ENCODE measurements at places on chromosomes 11 and 22.

GRCh38 chr11:19447150-19447566, 206.4 kb upstream of the E2F8 start:
- no peak for DNase-seq

DNA sequence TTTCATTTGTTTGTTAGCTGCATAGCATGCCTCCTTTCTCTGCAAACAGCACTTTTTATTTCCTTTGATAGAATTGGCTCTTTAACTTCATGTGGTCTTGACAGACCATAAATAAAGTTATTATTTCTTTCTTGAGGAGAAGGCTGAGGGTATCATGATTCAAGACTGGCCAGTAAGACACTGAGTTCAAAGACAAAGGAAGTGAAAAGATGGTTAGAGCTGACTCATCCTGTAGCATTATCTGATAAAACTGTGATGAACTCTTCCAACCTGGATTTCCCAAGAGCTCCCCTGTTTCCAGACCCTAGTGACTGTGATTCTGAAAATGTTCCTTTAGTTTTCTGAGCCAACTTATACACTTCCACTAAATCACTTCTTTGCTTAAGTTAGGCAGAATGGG, 179.3 kb upstream of the FAT3 start:
- DNase-seq: no peak

- no peak for DNase-seq
Observed at GRCh38 chr22:24370401-24370800, 57.0 kb upstream of the ADORA2A start.

- DNase-seq: no peak
Observed at GRCh38 chr11:132551016-132551415, 981.3 kb downstream of the OPCML start.

DNA sequence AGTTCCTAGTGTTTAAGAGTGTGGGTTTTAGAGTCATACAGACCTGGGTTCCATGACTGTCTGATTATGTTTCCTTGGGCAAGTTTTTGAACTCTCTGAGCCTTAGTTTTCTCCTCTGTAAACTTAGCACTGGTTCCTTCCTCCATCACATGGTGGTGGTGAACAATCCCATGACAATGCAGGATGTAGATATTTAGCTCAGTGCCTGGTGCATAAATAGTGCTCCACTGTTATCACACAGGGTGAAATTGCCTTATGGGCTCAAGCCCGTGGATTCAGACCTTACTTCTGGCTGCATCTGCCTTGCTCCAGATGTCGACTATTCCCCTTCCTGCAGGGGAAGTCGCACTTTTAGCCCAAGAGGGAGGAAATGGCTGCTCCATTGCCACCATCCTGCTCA, 62.7 kb downstream of the LDLRAD3 start:
- no peak for DNase-seq

DNA sequence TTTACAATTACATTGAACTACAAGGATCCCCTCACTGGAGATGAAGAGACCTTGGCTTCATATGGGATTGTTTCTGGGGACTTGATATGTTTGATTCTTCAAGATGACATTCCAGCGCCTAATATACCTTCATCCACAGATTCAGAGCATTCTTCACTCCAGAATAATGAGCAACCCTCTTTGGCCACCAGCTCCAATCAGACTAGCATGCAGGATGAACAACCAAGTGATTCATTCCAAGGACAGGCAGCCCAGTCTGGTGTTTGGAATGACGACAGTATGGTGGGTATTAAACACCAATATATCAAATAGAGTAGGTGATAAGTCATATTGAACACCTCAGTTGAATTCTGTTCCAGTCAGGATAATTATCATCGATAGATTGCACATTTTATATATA, 4.4 kb downstream of the FBXO7 start:
- no peak for DNase-seq

GRCh38 chr11:78931891-78932290, 357.2 kb upstream of the NARS2 start:
- DNase-seq: no peak

GRCh38 chr11:125165843-125166763, 1.6 kb downstream of the PKNOX2 start:
- no peak for DNase-seq

- no peak for DNase-seq
Observed at GRCh38 chr11:26780376-26781085, 58.7 kb upstream of the SLC5A12 start.

DNA sequence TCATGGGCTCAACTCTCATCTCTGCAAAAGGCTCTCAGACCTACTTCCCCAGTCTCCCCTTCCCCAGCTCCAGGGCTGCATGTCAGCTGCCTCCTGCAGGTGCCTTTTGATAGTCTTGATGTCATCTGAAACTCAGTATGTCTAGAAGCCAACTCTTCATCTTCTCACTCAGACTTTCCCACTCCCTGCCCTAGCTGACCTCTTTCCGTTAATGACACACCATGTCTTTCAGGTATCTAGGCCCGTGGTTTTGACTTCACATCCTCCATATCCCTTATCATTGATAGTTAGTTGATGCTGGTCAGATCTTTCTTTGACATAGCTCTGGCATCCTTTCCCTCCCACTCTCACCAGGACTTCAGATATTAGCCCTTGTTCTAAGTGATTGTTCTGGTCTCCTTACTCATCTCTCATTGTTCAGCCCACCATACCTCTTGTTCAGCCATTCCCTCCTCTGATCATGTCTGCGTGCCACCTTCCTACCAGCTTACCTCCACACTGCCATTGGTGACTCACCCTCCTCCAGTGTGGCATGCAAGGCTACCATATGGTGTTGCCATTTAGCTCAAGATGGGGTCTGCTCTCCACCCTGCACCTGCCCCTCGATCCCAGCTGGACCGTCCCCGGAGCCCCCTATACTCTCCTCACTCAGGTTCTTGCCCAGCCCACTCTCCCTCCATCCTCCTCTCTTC, 18.4 kb downstream of the TTC12 start:
- DNase-seq: no peak

- DNase-seq: no peak
Observed at GRCh38 chr22:21450858-21451353, 16.3 kb upstream of the TMEM191C start.

GRCh38 chr11:16179676-16180075, 176.7 kb downstream of the SOX6 start:
- no peak for DNase-seq

- peak; percentile 20 for DNase-seq
Observed at GRCh38 chr11:72263361-72263760, 19.4 kb upstream of the PHOX2A start.

DNA sequence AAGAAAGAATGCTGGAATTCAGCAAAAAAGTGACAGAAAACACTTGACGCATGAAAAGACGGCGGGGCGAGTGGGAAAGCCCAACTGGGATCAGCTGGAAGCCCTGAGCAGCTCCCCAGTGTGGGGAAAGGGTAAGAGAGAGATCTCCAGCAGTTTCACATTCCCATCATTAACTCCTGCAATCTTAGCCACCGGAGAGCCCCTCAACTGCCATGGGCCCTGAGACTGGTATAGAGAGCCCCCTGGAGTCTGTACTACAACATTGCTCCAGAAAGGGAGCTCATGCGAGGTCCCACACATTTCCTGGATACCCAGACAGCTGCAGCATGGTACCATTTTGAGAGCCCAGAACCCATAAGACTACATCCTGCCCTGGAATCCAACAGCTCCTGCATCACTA, 31.1 kb downstream of the MRGPRX4 start:
- no peak for DNase-seq

- DNase-seq: no peak
Observed at GRCh38 chr11:69215216-69215615, 59.5 kb downstream of the SMIM38 start.

GRCh38 chr22:38181453-38182200, at the start of gene PLA2G6:
PLA2G6 (minus strand) TSS chr22:38181830; CDS start chr22:38169426, 12,404 bp downstream.
- peak; percentile 97 for DNase-seq

- peak; percentile 99 for DNase-seq
Observed at GRCh38 chr22:39520226-39521105, at the start of gene ATF4. ATF4 (plus strand) TSS chr22:39520562; CDS start chr22:39521446, 884 bp downstream.

DNA sequence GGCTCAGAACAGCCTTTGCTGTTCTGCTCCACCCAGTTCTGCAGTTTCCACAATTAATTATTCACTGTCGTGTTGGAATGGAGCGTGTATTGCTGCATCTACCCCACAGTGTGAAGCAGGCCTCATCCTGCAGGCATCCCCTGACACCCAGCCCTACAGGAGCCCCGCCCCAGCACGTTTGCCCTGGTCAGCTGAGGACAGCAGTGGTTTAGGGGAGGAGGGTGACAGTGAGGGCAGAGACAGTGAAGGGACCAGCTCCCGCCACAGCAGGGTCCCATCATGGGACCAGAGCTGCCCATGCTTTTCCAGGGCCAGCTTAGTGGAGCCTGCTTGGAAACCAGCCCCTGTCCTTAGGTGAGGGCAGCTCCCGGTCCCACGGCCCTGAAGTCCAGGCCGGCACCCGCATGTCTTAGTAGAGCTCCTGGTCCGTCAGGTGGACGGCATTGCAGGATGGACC, 273.0 kb downstream of the TBC1D22A start:
- no peak for DNase-seq

DNA sequence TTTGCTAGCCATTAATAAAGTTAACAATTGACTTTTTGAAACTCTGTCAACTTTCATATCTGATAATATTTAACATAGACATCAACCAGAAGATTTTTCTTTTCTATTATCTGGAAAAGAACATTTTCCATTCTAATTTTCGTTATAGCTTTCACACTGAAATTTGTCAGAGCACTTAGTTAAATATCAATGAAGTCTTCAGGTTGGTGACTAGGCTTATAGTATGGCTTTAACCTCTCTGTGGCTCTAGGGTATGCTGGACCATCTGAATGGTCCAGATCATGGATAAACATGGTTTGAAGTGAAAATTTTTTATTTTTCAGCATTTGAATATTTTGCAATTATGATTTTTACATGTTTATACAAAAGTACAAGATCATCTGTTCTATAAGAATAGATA, 548.1 kb downstream of the CNTN5 start:
- no peak for DNase-seq

DNA sequence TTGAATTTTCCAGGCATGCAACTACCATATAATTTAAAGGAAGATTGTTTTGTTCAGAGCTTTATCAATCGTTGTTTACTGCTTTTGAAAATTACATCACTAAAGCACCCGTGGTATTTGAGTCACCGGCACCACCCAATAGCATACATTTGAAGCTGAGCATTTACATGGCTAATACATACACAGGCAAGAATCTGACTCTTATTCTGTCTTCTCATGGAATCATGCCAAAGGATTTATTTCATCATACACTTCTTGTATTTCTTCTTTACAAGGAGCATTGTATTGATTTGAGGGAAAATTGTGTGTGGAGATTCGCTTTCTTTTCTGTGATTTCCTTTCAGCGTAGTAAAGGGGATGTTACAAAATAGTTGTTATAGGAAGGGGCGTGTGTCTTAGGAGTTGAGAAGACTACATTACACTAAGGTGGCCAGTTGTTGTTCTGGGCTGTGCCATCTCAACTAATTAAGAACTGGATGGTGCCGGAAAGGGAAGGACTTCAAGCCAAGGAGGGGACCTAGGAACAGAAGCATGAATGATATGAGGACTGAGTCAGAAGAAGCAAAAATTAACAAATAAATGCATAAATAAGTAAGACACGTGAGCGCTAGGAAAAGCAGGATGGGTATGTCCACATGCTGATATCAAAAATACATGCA, 12.9 kb upstream of the CD3E start:
- DNase-seq: no peak

GRCh38 chr22:32342977-32343376, 14.7 kb upstream of the RFPL3 start:
- DNase-seq: no peak

GRCh38 chr11:100740440-100740839, 53.4 kb downstream of the ARHGAP42 start:
- no peak for DNase-seq

- no peak for DNase-seq
Observed at GRCh38 chr11:79369055-79369454, 71.8 kb downstream of the TENM4 start.

DNA sequence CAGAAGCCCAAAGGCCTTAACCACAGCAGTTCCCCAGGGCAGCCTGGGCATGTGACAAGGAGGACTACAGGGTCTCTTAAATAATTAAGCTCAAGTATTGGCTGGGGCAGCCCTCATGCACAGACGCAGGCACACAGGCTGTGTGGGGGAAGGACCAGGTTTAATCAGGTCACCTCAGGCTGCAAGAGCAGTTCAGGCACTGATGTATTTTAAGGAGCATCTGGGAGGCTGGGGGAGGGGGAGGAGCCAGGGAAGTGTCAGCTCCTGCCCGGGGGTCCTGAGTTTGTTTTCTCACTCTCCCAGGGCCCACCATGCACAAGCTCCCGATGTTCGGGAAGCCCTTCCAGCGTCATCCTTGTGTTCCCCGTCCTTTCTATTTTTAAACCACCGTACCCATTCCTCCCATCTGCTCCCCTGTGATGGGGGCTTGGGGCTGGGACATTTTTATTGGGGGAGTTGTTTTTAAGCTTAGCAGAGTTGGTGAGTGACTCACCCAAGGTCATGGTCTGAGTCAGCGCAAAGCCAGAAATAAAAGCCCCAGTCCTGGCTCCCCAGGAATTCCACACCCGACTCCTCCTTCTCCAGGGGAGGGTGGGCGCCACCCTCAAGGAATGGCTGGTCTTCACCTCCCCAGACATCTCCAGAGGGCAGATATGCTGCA, 2.4 kb downstream of the CSDC2 start:
- no peak for DNase-seq

- no peak for DNase-seq
Observed at GRCh38 chr11:629237-629583, 2.2 kb upstream of the SCT start.

DNA sequence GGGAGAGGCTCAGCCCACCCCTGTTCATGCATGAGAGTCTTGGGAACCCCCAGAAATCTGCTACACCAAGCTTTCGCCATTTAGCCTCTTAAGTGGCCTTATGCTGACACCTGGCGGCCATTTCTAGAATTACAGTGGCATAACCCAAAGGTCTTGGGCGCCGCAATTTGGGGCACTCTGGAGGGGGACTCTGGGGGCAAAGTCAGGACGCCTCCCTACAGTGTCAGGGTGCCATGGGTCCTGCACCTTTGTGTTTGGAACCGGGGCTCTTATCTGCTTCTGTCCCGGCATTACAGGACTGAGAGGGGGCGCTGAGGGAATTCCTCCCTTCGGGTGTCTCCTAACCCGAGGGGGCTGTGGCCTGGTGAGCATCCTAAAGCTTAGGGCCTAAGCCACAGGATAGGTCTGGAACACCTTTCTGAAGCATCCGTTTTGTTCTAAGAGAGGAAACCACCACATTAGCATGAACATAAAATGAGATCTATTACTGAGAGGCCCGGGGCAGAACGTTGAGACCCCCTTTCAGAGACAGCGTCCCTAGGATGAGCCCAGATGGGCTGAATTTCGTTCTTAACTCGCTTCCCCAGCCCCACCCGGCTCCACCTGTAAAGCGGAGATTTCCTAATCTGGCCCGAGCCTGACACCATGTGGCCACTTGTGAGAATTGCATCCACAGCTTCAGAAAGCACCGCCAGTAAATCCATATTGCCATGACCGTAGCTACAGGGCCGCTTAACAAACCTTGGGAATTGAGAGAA, 9.3 kb downstream of the INS start:
- DNase-seq: peak; percentile 27

- no peak for DNase-seq
Observed at GRCh38 chr11:27497284-27497866, 9.2 kb downstream of the LIN7C start.

- no peak for DNase-seq
Observed at GRCh38 chr11:10885703-10886363, 28.0 kb upstream of the ZBED5 start.
